ENCODE measurements at places on chromosomes 1 and 21.
A peak's percentile ranks its signal among the peaks of the same experiment; 100 is the strongest.

DNA sequence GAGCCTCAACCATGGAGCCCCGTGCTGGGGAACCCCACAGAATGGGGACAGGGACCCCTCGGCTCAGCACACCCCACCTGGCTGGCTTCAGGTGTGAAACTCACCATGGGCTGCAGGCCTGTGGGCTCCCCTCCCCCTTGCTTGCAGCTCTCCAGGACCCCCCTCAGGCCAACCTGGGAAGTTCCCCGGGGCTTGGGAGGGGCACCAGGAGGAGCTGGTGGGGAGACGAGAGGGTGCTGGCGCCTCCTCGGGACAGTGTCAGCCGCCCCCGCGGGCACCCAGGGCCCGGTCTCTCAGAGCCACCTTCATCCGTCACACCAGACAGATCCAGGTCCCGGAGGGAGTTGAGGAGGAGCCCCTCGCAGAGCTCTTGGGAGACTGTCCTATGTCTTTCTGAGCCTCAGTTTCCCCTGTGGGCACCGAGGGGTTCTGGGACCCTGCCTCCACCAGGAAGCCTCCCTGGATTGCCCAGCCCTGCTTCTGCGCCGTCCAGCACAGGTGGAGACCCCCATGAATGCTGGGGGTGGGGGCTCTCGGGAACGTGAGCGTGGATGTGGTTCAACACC lies 657 bp upstream of the TNFRSF18 start:
- DNase-seq, result no peak

DNA sequence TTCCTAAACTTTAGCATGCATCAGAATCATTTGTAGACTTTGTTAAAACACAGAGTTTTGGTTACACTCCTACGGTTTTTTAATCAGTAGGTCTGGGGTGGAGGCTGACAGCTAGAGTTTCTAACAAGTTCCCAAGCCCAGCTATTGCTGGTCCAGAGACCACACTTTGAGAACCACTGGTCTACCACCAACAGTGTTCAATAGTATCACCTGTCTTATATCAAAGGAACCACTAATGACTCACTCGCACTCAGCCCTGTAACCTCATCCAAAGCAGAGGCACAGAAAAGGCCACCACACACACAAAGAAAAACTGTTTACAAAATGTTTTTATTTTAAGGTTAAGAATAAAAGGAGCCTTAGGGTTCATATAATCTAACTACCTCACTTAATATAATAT lies 68.7 kb downstream of the HIVEP3 start:
- DNase-seq, result no peak

DNA sequence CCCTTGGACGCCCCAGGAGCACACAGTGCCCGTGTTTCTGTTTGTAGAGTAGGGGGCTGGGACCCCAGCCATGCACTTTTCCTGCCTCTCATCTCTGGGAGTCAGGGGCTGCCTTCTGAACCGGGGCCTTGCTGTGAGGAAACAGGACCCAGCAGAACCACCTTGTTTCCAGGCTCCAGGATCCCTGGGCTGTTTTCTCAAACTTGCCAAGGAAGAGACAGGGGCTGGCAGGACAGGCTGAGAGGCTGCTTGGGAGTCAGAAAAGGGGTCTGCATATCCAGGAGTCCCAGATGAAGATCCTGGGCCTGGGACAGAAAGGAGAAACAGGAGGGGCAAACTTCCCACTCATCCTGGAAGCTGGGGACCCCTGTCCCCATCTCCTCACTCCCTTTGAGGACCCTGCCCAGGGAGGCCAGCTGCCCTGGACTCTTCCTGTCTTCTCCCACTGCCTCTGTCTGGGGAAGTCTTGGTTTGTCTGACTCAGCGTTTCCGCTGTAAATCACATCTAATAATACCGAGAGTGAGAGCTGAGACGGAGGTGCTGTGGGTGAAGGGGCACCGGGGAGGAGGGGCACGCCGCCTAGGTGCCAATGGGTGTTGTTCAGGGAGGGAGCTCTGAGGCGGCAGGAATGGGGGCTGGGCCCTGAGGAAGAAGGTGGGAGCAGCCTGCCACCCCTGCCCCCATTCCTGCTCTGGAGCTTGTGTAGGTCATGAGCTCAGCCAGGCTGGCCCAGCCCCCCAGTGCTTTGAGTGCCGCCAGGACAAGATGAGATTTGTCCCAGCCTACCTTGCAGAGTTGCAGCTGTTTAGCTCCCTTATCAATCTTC lies 16.7 kb downstream of the POU3F1 start:
- peak; percentile 87 for DNase-seq

DNA sequence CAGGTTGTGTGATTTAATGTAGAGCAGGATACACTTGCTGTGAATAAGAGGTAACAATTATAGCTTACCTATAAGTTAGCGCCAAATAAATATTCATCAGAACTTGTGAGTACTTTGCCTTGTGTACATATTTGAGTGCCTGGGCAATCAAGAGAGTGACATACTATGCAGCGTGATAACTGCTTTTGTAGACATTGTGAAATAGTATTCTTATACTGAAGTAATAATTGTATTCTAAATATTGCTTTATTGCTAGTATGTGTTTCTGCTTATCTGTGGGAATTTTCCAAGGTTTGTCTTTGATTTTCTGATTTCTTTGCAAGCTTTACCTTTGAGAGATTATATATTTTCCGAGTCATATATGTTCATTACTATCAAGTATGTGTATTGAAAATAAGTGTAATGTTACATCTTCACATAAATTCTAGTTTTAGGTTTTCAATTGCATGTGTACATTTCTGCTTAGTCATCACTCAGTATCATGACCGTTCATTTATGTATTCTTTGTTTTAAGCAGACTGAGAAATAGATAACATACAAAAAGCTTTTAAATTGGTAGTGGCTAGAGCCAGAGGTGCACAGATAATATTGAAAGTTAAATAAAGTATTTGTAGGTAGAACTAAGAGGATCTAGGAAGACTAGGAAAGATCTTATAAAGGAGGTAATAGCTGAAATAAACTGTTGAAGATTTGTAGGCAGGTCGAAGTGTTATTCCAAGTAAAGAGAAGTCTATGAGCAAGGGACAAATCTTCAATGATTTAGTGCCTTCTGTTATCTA lies 19.5 kb downstream of the USP25 start:
- no peak for DNase-seq

DNA sequence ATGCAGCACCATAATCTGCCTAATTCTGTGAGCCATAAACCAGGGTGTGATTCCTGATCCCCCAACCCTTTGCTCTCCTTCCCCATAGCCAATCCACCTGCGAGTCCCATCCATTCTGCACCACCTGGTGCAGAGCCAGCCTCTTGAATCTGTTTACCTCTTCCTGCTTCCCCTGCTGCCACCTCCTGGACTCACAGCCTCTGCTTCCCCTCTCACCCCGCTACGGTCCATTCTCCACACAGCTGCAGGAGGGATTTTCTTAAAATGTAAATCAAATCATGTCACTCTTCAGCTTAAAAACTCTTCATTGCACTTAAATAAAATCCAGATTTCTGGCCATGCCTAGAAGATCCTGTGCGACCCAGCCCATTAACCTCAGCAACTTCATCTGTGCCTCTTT lies 186.7 kb downstream of the FOXD2 start:
- peak; percentile 40 for DNase-seq

DNA sequence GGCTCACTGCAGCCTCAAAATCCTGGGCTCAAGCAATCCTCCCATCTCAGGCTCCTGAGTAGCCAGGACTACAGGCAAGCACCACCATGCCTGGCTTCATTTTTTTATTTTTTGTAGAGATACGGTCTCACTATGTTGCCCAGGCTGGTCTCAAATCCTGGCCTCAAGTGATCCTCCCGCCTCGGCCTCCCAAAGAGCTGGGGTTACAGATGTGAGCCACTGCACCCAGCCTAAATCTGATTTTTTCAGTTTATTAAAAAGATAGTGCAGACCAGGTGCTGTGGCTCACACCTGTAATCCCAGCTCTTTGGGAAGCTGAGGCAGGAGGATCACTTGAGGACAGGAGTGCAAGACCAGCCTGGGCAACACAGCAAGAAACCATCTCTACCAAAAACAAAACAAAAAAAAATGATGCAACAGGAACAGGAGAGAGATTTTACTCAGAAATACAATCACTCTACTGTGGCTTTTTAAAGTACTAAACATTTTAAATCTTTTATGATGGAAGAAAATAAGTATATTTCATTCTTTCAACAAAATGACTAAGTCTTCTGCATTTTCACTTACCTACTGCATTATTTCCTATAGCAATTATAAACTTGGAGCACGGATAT lies 1.9 kb downstream of the PSMG1 start:
- DNase-seq, result no peak

DNA sequence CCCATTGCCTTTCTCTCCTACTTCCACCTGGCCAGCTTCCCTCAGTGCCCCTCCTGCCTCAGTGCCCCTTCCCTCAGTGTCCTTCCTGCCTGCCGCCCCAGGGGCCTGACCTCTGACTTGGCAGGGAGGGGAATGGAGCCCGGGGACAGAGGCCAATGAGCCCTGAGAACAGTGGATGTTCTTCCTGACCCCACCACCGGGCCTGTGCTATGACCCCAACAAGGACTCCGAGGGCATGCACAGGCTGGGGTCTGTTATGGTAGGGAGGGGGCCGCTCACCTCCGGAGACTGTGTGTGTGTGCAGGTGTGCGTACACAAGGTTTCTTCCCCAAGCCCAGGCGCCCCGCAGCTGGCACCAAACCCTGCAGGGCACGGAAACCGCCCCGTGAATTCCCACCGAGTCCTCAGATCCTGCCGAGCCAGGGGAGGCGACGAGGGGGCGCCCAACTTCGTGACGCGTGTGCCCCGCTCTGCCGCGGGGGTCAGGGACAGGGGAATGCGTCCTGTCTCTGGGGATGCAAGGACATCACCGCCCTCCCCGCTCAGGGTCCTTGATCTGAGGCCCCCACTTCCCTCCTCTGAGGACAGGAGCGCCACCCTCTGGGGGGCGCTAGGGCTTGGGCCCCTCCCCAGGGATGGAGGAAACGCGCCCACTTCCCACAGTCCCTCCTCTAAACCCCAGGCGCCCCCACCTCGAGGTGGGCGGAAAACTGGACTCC lies 766 bp downstream of the RAP1GAP start:
- DNase-seq, result no peak

- no peak for DNase-seq
Observed at GRCh38 chr1:67723620-67724019, 38.6 kb downstream of the GADD45A start.

- no peak for DNase-seq
Observed at GRCh38 chr1:160284220-160284781, 632 bp downstream of the PEX19 start.

DNA sequence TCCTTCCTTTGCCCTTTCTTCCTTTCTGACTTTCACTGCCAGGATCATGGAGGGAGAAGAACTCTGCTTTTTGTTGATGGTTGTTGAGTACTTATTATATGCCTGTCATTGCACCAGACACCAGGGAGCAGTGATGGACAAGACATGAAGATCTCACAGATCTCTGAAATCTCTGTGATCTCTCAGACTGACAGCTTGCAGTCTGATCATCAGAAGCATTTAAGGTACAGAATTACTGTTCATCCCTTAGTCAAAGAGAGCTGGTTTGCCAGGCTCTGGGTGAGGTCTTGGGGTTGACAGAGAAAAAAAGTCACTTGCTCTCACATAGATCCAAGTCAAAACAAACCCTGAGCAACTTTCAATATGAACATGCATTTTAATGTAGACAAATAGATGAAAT lies 299.5 kb upstream of the FMN2 start:
- no peak for DNase-seq

- no peak for DNase-seq
Observed at GRCh38 chr21:15725949-15726348, 3.8 kb upstream of the USP25 start.

DNA sequence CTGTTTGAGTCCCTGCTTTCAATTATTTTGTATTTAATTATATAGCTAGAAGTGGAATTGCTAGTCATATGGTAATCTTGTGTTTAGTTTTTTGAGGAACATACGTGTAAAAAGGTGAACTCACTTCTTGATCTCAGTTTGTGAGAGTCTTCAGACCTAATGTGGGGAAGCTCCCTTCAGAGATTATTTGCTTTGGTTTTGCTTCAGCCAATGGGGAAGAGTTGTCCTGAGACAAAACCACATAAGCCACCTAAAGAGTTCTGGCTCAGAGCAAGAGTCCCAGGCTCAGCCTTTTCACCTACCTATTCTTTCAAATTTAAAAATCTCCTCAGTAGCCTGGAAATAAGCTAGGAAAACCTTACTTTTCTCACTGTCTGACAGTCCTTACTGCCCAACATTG lies 138.4 kb downstream of the UCK2 start:
- DNase-seq, result no peak

DNA sequence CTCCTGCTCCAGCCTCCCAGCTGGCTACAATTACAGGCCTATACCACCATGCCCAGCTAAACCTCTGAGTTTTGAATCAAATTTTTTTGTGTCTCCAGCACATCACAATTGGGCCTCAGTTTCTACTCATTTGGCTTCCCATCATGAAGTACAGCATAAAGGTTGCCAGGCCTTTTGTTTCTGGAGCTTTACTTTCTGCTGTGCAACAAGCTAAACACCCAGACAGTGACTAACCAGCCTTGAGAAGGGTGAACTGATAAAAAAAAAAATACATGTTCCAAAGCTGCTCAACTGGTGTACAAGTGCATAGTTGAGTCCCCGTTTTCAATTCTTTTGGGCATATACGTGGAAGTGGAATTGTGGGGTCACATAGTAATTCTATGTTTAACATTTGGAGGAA lies 25.1 kb downstream of the TIAM1 start:
- no peak for DNase-seq

DNA sequence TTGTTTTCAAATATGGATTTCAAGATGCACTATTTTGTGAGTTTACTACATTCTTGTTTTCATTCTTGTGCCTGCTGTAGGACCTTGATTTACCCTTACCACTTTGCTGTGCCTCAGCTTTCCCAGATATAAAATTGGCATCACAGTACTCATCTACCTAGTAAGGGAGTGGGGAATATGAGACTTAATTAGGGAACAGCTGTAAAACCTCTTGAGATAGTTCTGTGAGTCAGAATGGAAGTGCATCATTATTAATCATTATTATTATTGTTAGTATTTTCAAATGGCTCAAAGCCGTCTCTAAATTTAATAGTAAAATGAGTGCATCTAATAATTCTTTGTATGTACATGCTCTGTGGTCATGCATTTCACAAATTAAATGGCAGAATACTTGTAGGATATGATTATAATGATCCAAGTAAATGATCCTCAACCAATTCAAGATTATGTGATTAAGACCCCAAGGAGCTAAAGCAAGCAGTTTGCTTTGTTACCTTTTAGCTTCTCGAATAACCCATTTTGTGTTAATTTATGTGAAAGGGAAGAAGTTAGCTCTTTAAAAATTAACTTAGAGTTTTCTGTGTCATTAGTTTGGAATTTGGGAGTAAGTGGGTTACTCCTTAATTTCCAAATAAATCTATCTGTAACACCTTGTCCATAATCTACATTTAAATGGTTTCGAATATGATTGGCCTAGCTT lies 155.4 kb downstream of the NFIA start:
- DNase-seq, result no peak

All from NCI-H510A (cell line).